Activated CD4-positive, alpha-beta memory T cell treated with anti-CD3 and anti-CD28 coated beads, Interleukin-2, amount 10 ng/mL, durations not matched to agents 7 days and 5 days (primary cell): ENCODE measurements at places on chromosomes 3 and 15. TPM values are rescaled to one million over a fixed set of nuclear protein-coding genes. Genes with fewer than 3 reads are reported as not detected.

DNA sequence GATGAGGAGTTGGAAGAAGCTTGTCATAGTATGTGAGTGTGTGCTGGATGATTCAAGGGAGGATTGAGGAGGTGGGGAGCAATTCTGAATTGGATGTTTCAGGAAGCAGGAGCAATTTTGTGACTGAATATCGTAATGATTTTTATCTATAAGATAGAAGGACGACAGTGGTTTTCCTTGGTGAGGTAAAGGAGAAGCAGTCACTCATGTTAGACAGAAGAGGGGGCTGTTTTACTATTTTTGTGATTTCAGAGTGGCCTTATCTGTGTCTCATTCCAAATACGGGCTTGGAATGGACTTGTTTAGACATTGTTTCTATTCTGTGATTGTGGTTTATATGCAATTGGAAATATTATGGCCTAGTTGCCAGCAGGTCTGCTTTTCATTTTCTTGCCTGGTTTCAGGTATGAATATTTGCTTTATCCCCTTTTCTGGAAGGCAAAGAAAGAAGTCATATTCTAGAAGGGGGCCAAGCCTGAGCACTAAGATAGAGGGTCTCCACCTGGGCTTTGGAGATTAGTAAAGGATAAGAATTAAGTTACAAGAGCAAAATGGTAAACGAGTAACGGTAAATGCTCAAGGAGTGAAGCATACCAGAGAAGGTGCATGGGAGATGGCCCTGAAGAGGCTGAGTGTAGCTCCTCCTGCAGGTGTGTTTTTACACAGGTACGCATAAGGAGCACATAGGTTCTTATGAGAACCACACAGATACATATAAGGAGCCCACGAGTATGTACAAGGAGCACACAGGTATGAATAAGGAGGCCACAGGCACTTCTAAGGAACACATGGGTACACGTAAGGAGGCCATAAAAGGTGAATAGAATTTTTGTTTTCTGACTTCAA, 124.6 kb upstream of the KCNAB1 start:
- H3K36me3 ChIP-seq, result no peaks in the 10 kb centered on the region
- H3K4me1 ChIP-seq, result no peaks in the 10 kb centered on the region
- H3K27me3 ChIP-seq, result peaks cover 10% of the 10 kb centered on the region
- no peak for DNase-seq

DNA sequence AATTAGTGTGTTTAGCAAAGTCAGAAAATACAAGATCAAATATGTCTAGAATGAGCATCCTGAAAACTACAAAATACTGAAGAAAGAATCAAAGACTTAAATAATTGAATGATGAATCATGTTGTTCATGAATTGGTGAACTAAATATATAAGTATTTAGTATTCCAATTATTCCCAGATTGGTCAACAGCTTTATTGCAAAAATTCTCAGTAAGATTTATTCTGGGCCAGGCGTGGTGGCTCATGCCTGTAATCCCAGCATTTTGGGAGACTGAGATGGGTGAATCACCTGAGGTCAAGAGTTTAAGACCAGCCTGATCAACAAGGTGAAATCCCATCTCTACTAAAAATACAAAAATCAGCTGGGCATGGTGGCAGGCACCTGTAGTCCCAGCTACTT, 250.0 kb upstream of the NECTIN3 start:
- H3K27me3 ChIP-seq, result peaks cover 6% of the 10 kb centered on the region
- no peak overlapping the region for H3K4me3 ChIP-seq
- H3K27ac ChIP-seq, result no peak overlapping the region
- H3K4me1 ChIP-seq, result no peaks in the 10 kb centered on the region

DNA sequence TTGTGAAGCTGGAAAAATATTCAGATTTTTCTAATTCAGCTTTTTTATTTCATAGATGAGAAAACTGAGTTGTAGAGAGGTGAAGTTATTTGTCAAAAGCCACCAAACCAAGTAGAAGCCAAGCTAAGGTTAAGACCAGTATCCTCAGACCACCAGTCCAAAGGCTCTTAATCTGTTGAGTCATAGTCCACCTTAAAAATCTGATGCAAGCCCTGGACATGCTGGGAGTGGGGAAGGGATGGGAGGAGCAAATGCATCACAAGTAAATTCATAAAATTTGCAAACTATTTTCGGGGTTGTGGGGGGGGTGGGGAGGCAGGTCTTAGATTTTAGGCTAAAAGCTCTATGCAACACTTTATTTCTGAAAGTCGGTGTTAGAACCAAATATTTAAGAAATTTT, 307.7 kb upstream of the SEMA6D start:
- no peaks in the 10 kb centered on the region for H3K27me3 ChIP-seq
- H3K4me3 ChIP-seq, result no peak overlapping the region
- H3K4me1 ChIP-seq, result no peaks in the 10 kb centered on the region
- DNase-seq, result no peak
- H3K36me3 ChIP-seq, result no peaks in the 10 kb centered on the region
- H3K27ac ChIP-seq, result no peak overlapping the region

- peaks cover 16% of the 10 kb centered on the region for H3K36me3 ChIP-seq
- no peaks in the 10 kb centered on the region for H3K27me3 ChIP-seq
- H3K4me3 ChIP-seq, result no peak overlapping the region
These were observed 38.3 kb downstream of the IFT57 start for GRCh38 chr3:108183971-108184370.

DNA sequence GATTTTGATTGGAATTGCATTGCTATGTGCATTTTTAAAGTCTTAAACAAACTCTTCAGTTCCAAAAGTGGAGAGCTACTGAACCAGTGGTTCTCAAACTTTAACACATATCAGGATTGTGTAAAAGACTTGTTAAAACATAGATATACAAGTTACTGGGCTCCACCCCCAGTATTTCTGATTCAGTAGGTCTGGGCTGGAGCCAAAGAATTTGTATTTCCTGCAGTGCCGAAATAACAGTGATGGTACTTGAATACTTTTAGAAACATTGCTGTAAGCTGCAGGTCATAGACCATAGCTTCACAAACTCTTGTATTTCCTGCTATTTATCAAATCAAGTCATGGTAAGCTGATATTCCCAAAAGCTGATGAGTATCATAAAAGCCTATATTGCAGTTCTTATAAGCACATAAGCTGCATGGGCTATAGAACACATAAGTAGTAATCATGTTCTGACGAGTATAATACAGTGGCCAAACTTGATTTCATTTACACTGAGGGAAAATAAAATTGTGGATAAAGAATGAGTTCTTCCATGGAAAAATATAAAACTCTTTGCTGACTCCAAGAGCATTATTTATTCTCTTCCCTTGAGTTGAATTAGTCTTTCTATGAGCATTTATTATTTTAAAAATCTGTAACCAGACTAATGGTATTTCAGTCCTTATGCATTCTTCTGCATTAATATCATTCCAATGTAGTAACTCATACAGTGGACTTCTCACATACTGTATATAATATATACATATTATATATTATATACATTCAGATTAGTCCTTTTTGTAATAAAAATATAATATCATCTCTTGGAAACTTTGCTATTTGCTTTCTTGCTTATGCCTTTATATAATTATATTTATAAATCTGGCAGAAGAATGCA, 550.5 kb upstream of the AGTR1 start:
- no peaks in the 10 kb centered on the region for H3K4me1 ChIP-seq
- DNase-seq, result no peak
- H3K4me3 ChIP-seq, result no peak overlapping the region
- no peak overlapping the region for H3K27ac ChIP-seq

The SLC51A gene
- total RNA-seq, result not detected

The RARB gene
- not detected for total RNA-seq

GRCh38 chr3:37324131-37324530, 149.7 kb upstream of the LRRFIP2 start:
- H3K4me1 ChIP-seq, result peaks cover 43% of the 10 kb centered on the region
- no peak overlapping the region for H3K27ac ChIP-seq
- H3K27me3 ChIP-seq, result no peaks in the 10 kb centered on the region
- peaks cover 73% of the 10 kb centered on the region for H3K36me3 ChIP-seq
- no peak overlapping the region for H3K4me3 ChIP-seq
- no peak for DNase-seq

DNA sequence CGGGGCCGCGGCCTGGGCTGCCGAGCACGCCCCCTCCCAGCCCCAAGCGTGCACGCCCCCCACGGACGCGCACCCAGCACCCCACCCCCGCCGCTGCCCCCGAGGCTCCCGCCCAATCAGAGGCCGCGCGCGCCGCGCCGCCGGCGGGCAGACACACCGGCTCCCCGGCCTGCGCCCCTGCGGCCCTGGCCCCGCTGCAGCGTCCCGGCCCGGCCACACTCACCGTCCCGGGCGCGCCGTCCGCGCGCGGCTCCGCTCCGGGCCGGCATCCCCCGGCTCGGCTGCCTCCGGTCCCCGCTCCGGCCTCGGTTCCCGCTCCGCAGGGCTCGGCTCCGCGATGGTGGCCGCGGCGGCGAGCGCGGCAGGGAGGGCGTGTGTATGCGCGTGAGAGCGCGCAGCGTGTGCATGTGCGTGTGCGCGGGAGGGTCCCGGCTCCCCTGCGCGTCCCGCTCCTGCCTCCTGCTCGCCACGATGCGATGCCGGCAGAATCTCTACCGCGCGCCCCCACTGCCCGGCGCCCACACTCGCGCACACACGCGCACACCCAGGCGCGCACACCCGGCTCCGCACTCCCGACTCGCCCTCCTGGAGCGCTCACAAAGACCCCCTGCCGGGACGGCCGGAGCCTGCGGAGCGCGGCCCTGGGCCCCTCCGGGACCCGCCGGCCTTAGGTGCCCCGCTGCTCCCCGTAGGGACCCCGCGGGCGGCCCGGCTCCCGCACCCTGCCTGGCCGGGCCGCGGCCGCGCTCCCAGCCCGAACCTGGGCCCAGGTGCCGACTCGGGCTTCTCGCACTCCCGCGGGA, 186.5 kb upstream of the LINGO1 start:
- peaks cover 4% of the 10 kb centered on the region for H3K4me1 ChIP-seq
- DNase-seq, result no peak
- H3K4me3 ChIP-seq, result no peak overlapping the region
- peaks cover 51% of the 10 kb centered on the region for H3K27me3 ChIP-seq
- no peaks in the 10 kb centered on the region for H3K36me3 ChIP-seq

DNA sequence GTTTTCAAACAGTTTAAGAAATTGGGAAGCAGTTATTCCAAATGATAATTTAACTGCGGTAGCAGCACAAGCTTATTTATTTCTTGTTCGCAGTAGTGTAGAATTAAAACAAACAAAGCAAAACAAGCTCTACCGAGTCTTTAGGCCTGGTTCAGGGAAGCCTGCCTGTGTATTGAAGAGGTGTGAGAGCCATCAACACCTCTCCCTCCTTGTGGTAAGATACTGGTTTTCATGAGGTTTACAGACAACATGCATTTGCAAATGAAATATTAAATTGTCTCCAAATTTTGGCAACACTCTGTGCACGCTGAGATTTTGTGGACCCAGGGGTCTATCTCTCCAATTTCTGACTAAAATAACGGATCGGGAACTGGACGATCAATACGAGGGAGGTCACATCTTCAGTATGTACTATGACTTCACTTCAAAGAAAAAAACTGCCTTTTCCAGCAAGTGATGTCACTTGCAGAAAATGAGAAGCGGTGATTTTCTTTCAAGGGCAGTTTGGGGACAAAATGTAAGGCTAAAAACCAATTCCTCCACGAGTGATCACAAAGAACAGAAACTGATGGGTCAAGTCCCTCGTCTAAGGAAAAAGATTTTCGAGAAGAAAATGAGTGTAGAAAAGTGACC, 721 bp downstream of the ATR start:
- DNase-seq, result no peak
- H3K27ac ChIP-seq, result peak overlapping the region; percentile 95
- peaks cover 13% of the 10 kb centered on the region for H3K36me3 ChIP-seq

DNA sequence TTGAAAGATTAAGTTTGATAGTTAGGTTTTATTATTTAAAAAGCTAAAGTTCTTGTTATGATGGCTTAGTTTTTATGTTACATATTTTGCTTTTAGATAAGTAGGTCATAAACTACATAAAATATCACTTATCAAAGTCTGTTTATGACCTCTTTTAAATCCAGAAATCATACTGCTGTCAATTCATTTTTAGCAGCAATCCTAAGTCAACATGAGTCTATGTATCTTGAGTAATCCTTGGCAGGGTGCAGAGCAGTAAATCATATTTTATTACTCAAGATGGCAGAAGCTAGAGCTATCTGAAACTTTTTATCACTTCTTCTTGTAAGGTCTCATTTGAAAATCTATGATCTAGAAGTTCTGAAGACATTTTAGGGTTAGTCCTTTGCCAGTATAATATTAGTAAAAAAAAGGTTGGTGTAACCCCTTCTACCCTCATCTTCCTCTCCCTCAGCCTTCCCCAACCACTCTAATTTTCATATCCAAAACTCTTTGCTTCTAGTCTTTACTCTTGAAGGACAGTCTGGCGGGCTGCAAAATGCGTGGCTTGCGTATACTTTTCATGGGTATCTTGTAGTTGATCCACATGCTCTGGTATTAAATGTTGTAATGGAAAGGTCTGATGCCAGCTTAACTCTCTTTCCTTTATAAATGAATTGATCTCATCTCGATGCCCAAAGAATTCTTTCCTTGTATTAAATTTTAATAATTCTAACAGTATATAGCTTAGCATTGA, 134.0 kb upstream of the THRB start:
- no peak overlapping the region for H3K4me3 ChIP-seq
- H3K36me3 ChIP-seq, result no peaks in the 10 kb centered on the region
- no peak for DNase-seq
- H3K27me3 ChIP-seq, result no peaks in the 10 kb centered on the region
- H3K27ac ChIP-seq, result no peak overlapping the region

DNA sequence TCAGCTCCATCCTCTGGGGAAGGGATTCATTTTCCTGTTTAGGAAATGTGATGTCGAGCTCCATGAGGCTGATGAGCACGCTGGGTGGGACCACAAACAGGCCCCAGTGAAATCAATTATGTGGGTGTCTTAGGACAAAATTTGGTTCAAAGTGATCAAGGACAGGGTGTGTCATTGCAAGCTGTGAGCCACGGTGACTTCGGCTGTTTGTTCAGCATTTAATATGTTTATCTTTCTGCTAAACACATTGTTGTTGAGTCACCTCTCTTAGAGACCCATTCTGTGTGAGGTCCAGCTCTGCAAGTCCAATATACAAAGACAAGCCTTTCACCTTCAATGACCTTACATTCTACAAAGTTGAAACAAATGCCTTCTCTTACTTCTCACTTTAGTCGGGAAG, 41.3 kb downstream of the SSR3 start:
- no peak overlapping the region for H3K27ac ChIP-seq
- no peaks in the 10 kb centered on the region for H3K36me3 ChIP-seq
- no peak overlapping the region for H3K4me3 ChIP-seq
- peaks cover 18% of the 10 kb centered on the region for H3K4me1 ChIP-seq

The LEKR1 gene
- 1.4 TPM for total RNA-seq

- no peaks in the 10 kb centered on the region for H3K27me3 ChIP-seq
- DNase-seq, result no peak
- no peak overlapping the region for H3K27ac ChIP-seq
- H3K36me3 ChIP-seq, result no peaks in the 10 kb centered on the region
- peaks cover 26% of the 10 kb centered on the region for H3K4me1 ChIP-seq
These were observed 3.3 kb downstream of the C15orf61 start for GRCh38 chr15:67524235-67524634.

- DNase-seq, result peak; percentile 61
- peak overlapping the region; percentile 84 for H3K27ac ChIP-seq
- peak overlapping the region; percentile 30 for H3K4me3 ChIP-seq
- H3K4me1 ChIP-seq, result peaks cover 41% of the 10 kb centered on the region
- H3K27me3 ChIP-seq, result peaks cover 8% of the 10 kb centered on the region
These were observed 32.8 kb downstream of the LOXL1 start for GRCh38 chr15:73959012-73959581.

The TMEM207 gene
- total RNA-seq, result not detected

The FRMD5 gene
- not detected for total RNA-seq
